ENCODE measurements at places on chromosomes 12 and 14. TPM values are rescaled to one million over a fixed set of nuclear protein-coding genes. Genes with fewer than 3 reads are reported as not detected.

Gene CMA1
- not detected for total RNA-seq

DNA sequence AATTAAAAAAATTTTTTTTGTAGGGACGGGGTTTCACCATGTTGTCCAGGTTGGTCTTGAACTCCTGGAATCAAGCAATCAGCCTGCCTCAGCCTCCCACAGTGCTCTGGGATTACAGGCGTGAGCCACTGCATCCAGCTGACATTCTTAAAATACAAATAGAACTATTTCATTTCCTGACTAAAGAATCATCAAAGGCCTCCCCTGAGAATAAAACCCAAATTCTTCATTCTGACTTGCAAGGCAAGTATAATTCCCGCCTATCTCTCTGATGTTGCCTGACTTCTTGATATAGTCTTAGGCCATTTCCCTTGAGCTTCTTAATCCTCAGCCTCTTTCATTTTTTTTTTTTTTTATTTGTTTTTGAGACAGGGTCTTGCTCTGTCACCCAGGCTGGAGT lies 4.4 kb upstream of the BICD1 start:
- no peaks in the 10 kb centered on the region for H3K27me3 ChIP-seq
- H3K4me1 ChIP-seq, result peaks cover 7% of the 10 kb centered on the region
- no peak overlapping the region for H3K27ac ChIP-seq
- no peaks in the 10 kb centered on the region for H3K36me3 ChIP-seq

DNA sequence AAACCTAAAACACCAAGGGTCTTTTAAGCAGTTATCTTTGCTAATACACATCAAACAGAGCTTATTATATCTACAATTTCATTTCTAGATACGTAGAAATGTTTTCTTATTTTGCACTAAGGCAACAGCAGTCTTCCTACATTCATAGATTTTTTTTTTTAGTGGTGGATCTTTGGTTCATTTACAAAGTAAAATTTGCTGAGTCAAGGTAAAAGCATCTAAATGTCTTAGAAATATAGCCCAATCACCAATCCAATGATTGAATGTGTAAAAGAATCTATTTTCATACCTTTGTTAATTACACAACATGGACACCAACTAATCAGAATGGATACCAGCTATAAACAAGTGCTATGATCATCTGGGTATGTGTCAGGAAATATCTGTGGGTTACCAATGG lies 272.2 kb upstream of the TMPO start:
- H3K4me1 ChIP-seq, result no peaks in the 10 kb centered on the region
- no peaks in the 10 kb centered on the region for H3K36me3 ChIP-seq
- no peaks in the 10 kb centered on the region for H3K27me3 ChIP-seq

Gene STON2
- 39.8 TPM for total RNA-seq

Gene HHIPL1
- 5.9 TPM for total RNA-seq
